ENCODE measurements at places on chromosomes 11 and 22. TPM values are rescaled to one million over a fixed set of nuclear protein-coding genes. Genes with fewer than 3 reads are reported as not detected.

SLC16A8 gene
- polyA plus RNA-seq, result 0.25 TPM

TNKS1BP1 gene
- 249 TPM for polyA plus RNA-seq

SPDYC gene
- not detected for polyA plus RNA-seq

FAM180B gene
- polyA plus RNA-seq, result 0.02 TPM

RAPSN gene
- polyA plus RNA-seq, result 0.13 TPM

VWA5A gene
- polyA plus RNA-seq, result 6.6 TPM

CYTH4 gene
- polyA plus RNA-seq, result 1.4 TPM

PRAME gene
- 0.01 TPM for polyA plus RNA-seq

PIK3IP1 gene
- 15.5 TPM for polyA plus RNA-seq

Data from esophagus (tissue), 2 donors.